Stimulated activated CD4-positive, alpha-beta T cell treated with anti-CD3 and anti-CD28 coated beads, Interleukin-15, amount 100 ng/mL, for 24 hours (primary cell): ENCODE measurements at places on chromosomes 4 and X.

DNA sequence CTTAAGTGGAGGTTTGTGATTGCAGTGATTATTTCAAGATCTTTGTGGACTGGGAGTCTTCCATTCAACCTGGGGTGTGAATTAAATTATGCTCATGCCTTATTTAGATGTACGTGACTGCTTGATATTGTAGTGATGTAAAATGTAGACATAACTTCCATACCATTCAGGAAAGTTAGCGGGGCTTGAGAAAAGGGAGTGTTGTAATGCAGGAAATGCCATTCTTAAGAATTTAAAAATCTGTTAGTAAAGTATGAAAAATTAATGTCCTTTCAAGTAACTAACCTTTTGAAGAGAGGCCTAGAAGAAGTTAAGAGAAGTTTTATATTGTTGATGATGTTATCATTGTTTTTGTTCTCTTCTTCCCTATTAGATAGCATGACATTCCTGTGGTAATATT, 318.2 kb downstream of the CCSER1 start:
- no peak for DNase-seq

DNA sequence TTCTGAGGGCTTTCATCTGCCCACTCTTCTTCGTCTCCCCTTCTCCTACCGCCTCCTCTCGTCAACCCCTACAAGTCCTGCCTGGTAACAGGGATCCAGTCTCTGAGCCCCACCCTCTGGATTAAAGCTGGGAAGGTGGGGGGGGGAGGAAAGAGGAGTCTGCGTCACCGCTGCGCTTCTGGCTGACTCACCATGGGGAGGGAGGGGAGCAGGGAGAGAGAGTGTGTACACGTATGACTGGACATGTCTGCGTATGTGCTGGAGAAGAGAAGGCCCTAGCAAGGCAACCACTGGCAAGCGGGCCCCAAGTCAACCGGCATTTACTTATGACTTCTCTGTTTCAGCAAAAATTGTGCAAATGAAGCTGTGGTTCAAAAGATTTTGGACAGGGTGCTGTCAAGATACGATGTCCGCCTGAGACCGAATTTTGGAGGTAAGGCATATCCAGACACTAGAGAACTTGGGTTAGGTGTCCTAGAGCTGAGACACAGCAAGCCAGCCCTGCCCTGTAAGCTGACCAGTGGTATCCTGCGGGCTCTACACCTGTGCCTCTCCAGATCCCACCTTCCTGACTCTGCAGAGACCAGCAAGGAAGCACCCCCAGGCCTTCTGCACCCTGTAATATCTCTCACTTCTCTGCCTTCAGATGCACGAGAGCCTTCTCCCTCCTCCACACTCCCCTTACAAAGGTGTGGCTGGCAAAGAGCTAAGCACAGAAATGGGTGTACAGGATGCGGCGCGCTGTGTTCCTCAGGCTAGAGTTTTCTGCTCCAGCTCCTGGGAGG, 2.5 kb downstream of the GABRQ start:
- no peak for DNase-seq

DNA sequence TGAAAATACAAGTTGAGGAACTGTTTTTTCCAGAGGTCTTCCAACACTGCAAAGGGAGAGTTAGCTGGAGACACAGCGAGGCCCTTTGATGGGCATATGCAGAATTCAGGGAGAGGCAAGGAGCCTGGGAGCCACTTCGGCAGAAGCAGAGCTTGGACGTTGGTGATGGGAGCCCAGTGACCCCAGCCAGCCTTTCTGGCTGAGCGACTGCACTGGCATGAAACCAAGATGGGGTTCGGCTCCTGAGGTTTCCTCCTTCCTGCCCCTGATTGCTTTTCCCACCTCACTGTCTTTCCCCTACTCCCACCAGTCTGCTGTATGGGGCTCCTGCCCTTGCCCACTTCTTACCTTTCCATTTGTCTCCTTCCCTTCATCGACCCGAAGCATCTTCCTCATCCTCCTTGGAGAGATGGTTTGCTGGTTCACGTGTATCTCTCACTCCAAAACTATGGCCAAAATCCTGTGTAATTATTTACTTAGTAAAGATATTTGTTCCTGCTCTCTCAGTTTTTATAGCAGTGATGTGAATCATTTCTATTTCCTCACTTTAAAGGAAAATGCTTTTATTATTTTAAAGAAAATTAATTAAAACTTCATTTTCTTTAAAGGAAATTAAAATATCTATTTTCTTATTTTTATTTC, 100.5 kb downstream of the NFKB1 start:
- DNase-seq, result no peak

DNA sequence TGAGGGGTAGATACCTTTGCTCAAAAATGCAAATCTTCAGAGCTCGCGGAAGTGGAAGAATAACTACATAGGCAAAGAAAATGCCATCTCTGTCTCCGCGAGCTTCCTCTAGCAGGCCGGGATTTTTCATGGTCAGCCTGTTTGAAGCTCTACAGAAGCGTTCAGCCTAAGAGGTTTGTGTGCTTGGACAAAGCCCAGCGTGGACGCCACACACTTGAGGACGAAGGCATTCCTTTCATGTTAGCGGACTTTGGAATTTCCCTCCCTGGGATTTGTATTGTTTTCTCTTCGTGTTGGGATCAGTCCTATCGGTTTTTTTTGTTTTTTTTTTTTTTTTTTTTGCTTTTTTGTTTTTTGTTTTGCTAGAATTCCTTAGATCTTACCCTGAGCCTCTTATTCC, 53.7 kb downstream of the SMIM31 start:
- DNase-seq, result no peak

DNA sequence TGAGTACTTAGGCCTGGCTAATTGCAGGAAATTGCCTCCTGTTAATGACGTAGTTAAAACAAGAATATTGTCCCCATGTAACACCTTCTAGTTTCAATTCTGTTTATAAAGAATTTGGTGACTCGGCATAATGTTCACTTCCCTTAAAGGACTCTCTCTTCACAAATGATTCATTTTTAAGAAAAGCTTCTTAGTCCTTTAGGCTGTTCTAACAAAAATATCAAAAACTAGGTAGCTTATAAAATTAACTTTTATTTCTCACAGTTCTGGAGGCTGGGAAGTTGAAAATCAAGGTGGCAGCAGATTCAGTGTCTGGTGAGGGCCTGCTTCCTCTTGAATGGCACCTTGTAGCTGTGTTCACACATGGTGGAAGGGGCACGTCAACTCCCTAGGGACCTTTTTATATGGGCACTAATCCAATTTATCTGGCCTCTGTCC, 23.8 kb downstream of the COL25A1 start:
- peak; percentile 2 for DNase-seq

GRCh38 chr4:186161138-186161537, 30.2 kb upstream of the CYP4V2 start:
- DNase-seq, result peak; percentile 41

DNA sequence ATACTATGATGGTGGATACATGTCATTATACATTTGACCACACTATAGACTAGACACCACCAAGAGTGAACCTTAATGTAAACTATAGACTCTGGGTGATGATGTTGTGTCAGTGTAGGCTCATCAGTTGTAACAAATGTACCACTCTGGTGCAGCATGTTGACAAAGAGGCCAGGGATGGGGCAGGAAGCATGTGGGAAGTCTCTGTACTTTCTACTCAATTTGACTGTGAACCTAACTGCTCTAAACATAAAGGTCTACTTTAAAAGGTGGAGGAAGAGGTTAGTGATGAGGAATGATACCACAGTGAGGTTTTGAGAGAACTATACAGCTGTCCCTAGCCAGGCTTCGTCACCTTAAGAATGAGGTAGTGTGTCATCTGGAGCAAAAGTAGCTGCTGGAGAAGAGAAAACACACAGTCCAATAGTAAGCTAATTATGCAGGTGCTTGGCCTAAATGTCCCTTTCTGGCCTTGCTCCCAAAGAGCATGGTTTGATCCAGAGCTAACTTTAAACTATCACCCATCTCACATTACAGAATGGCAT, 38.4 kb downstream of the GRSF1 start:
- peak; percentile 7 for DNase-seq

DNA sequence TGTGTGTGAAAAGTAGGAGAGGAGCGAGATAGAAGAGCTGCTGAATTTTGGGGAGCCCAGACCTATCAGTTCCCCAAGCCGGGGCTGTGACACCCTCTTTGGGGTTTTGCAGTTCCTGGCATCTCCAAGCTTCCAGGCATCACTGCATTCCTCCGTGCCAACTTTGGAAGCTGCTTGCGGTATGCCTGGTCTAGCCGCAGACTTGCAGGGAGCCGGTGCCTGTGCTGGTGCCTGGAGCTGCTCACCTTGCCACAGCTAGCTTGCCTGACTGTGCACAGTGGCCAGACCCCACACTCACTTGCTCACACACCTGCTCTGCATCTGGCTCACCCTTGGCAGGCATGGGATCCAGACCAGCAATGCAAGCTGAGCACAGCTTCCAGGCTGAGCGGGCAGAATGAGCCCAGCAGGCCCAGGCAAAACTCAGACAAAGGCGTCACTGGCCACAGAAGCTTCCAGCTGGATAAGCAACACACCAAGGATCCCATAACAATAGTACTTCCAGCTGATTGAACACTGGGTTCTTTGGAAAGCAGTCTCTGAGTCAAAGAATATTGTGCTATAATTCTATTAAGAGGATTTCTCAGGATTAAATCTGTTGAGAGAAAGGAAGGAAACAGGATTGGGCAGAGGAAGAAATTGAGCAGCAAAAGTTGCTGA, 390.9 kb downstream of the TEX13C start:
- no peak for DNase-seq

- DNase-seq, result no peak
These were observed 71.7 kb downstream of the CFAP299 start for GRCh38 chr4:80407246-80407645.

GRCh38 chr4:8730159-8730558, 137.6 kb downstream of the CPZ start:
- DNase-seq, result no peak

GRCh38 chr4:155878611-155879010, 12.5 kb upstream of the ASIC5 start:
- no peak for DNase-seq

GRCh38 chrX:68644861-68645260, 2.6 kb upstream of the STARD8 start:
- no peak for DNase-seq

GRCh38 chrX:23235051-23235450, 99.6 kb upstream of the PTCHD1 start:
- no peak for DNase-seq
